ENCODE measurements at places on chromosomes 16 and 17.
A peak's percentile ranks its signal among the peaks of the same experiment; 100 is the strongest.

GRCh38 chr16:69644790-69645189, 79.0 kb downstream of the NFAT5 start:
- DNase-seq, result no peak

DNA sequence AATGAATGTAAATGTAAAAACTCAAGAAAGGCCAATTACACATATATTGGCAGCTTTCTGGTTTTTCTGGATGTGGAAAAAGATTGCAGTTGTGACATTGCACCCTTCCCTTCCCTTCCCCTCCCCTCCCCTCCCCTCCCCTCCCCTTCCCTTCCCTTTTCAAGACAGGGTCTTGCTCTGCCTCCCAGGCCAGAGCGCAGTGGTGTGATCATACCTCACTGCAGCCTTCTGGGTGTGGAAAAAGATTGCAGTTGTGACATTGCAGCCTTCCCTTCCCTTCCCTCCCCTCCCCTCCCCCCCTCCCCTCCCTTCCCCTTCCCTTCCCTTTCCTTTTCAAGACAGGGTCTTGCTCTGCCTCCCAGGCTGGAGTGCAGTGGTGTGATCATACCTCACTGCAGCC, 41.7 kb downstream of the PIK3R5 start:
- DNase-seq, result no peak

- peak; percentile 80 for DNase-seq
Measured at GRCh38 chr17:78250891-78251772, 19.7 kb downstream of the TMEM235 start.

GRCh38 chr16:57799600-57800199, 2.6 kb downstream of the KIFC3 start:
- no peak for DNase-seq

DNA sequence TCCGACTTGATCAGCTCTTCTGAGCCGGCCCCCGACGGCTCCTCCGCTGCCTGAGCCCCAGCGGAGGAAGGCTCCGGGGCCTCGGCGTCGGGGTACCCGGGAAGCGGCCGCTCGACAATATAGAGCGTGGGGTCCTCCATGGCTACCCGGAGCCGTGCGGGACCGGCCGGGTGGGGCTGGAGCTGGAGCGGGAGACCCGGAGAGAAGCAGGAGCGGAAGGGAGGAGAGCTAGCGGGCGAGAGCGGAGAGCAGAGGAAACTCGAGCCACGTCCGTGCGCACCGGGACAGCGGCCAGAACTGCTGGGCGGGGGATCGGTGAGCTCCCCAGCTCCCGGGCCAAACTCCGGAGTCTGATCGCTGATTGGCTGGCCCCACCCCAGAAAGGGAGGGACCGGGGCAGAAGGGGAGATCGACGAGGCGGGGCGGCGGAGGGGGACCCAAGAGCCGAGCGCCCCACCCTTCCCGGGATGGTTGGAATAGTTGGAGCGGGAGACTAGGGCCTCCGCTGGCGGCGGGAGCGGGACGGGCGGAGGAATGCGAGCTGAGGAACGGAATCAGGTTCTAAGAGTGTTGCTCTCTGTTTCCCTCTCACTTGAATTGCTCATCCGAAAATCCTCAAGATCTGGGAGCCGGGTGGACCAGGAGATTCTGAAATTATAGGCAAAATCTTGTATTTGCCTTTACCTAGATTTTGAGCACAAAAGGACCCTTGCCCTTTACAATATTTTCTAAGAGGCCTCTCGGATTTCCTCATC, at the start of gene CAVIN1:
Gene CAVIN1, minus strand, starts transcription at position 299 of the 755 bp plus-strand sequence. Its CDS starts 159 bp downstream, at position 140.
- DNase-seq, result peak; percentile 99

DNA sequence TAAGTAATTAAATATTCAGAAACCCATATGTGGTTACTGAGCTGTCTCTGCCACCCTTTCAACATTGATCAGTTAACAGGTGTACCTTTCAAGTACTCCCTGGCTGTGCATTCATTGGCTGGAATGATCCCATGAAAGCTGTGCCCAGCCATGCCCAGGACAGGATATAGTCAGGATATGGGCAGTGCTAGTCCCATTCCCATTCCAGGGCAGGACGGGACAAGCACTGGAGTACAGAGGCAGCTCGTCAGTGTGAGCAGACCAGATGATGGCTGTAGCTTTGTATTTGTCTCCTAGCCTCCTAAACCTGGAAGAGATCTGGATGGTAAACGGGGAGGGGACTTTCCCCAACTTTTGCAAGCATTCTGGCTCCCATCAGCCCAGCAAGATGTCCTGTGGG, 22.5 kb downstream of the HEATR3 start:
- DNase-seq, result no peak

Data from fibroblast of upper back skin (primary cell).